ENCODE measurements at places on chromosomes 16 and 17.

GRCh38 chr17:2138318-2138717 is 83.4 kb downstream of the HIC1 start:
- no peak for DNase-seq

DNA sequence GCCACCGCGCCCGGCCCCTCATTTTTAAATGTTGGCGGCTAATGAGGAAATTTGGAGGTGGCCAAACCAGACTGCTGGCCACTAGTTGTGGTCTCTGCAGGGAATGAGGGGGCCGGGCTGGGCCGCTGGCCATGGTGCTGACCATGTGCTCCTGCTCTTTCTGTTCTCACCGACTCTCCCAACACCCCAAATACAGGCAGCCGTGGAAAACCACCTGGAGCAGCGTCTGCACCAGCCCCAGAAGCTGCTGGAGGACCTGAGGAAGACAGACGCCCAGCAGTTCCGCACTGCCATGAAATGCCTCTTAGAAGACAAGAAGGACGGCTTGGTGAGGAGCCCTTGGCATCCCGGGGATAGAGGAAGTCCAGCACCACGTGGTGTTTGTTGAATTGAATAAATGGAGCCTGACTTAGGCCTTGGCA is 21.3 kb downstream of the OTOA start:
- no peak for DNase-seq

DNA sequence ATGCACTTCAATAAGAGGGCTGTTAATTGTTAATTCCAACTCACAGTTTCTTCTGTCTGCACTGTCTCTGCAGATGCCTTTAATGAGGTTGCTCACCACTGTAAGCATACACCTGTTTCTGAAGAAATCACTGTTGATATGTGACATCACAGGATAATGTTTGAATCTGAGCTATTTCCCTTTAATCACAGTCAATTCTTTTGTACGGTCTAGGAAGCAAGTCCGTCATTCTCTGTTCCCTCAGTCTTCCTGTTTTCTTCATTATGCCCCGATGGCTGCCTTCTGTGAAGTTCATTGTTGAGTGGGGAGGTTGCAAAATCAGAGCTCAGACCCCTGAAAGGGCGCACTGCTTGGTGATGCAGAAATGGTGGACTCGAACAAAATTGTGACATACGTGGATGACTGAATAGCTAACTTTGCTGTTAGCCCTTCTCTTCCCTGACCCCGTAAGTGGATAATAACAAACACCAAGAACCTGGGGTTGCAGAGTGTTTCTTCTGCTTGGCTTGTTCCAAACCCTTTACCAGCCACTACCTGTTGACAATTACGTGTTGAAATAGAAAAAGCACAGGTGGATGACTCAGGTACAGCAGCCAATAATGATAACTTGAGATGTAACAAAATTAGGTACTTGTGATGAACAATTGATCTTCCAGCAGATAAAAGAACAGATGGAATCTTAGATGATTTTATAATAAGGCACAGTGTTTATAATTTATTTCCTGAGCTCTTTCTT is 71.9 kb upstream of the AXIN2 start:
- no peak for DNase-seq

- DNase-seq: no peak
Observed at GRCh38 chr17:73099511-73099910, 7.0 kb upstream of the SLC39A11 start.

GRCh38 chr17:27776882-27777624 is 23.3 kb downstream of the NOS2 start:
- DNase-seq: no peak

DNA sequence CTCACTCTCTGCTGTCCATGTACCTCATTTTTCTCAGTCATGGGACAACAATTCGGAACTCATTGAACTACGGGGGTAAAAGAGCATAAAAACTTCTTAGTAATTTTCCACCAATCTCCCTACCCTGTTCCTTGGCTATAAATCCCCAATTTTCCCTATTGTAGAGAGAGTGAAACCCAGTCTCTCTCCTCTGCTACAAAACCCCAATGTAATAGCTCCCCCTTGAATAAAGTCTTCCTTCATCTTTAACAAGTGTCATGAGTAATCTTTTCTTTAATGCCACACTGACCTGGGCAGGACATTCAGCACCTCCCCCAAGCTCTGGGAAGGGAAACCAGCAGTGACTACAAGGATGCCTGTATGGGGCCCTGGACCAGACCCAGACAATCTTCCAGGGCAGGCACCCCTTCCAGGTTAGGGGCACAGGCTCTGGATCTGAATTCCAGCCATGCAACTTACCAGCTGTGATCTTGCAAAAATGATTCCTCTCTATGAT is 10.2 kb upstream of the EIF1 start:
- DNase-seq: no peak

DNA sequence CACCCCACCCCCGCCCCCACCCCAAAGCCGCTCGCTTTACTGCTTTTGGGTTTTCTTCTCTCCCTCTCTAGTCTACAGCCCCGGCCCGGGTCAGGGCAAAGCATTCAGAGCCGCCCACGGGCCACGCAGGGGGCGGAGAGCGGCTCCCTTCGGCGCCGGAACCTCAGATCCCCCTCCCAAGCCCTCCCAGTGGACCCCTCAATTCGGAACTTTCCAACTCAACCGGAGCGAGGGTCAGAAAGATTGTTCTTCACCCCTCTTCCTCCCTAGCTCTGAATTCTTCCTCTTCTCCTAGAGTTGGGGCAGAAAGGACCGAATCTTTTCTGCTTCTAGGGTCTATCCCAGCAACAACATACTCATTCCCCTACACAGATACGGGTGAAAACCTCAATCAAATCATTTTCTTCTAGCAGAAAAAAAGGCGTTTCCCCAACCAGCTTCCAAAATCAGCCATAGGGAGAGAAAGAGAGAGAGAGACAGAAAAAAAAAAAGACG is 1.0 kb downstream of the HOXB2 start:
- DNase-seq: no peak

GRCh38 chr17:74070998-74071679 is 132.3 kb upstream of the RPL38 start:
- DNase-seq: no peak

DNA sequence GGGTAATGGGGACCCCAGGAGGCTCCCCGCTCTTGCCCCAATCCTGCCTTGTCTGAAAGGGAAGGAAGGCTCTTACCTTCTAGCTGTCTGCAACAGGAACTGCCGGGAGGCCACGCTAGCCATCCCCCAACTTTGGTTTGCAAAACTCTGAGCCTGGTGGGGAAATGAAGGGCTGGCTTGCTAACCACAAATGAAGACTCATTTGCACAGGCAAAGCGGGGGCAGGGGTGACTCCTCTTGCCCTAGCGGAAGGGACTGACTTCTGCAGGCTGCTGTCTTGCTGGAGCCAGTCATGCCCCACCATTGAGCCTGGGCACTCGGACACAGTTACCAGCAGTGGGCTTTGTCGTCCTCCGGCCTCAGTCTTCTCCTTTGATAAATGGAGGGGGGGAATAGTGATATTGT is 52.6 kb downstream of the PLCG2 start:
- no peak for DNase-seq

DNA sequence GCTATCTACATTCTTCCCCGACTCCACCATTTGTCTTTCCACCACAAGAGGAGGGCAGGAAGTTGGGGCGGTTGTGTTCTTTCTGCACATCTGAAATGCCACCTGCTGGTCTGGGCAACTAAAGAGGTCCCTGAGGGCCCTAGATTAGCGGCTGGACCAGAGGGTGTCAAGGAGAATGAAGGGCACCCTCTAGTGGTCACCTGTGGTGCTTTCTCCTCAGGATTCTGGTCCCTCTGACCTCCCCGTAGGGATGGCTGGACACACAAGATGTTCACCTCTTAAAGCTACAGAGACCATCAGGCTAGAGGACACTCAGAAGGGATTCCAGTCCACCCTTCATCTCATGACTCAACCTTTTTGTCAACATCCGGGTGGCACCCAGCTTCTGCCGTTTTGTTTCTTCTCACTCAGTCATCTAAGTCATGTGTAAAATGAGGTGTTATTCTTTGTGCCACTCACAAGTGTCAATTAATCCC is 2.9 kb upstream of the SCIMP start:
- peak; percentile 31 for DNase-seq

DNA sequence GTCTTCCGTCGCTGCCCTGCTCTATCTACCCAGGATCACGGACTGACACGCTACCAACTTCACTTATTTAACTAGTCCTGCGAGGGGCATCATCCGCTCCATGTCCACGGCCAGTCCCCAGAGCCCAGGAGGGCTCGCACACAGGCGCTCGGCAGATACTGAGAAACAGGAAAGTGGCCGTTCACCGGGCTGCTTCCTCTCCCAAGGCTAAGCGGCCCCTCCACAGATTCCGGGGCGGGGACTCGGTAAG is 388 bp downstream of the OXLD1 start:
- no peak for DNase-seq

DNA sequence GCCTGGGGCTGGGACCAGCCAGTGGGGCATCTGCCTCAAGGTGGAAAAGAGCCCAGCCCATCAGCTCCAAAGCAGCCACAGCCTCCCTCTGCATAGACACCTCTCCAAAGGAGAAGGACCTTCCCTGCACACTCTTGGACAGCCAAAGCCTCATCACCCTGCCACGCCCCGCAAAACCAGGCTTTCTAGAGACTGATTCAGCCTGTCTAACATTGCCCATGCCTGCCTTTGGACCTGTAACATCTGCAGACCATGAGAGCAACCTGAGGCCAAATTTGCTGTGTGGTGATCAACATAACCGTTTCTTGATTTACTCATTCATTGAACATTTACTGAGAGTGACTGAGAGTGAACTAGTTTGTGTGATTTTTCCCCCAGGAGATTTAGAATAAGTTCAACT is 219.7 kb upstream of the HSBP1 start:
- no peak for DNase-seq

DNA sequence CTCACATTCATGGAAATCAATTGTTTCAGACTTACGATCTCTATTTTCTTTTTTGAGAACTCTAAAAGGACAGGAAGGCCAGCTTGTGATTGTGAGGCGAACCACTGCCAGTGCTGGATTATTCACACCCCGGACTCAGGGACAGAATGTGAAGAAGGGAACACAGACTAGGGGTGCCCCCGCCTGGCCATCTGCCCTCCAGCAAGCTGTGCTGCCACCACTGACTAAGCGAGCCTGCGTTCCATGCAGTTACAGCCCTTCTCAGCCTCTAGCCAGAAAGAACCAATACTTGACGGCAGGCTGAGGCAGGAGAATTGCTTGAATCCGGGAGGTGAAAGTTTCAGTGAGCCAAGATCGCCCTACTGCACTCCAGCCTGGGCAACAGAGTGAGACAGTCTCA is 2.8 kb downstream of the HAGH start:
- no peak for DNase-seq

GRCh38 chr16:68257251-68257905 is 6.9 kb upstream of the SLC7A6 start:
- DNase-seq: no peak

DNA sequence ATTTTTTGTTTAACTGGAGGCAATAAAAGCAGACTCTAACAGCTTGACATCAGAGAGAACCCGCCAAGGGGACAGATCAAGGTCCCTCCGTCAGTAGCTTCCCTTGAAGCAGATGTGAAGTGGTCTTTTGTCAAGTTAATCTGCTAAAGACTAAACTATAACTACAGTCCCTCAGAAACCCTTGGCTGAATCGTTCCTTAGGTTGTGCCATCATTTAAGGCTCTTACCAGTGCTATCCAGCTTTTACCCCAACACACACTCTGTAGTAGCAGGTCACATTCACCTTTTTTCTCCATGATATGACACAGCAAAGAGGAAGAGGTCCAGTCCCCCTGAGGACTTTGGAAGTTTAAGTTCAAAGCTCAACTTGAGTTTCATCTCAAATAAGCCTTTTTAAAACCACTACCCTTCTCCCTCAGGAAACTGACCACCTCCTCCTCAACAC is 49.7 kb downstream of the ERN1 start:
- DNase-seq: no peak

DNA sequence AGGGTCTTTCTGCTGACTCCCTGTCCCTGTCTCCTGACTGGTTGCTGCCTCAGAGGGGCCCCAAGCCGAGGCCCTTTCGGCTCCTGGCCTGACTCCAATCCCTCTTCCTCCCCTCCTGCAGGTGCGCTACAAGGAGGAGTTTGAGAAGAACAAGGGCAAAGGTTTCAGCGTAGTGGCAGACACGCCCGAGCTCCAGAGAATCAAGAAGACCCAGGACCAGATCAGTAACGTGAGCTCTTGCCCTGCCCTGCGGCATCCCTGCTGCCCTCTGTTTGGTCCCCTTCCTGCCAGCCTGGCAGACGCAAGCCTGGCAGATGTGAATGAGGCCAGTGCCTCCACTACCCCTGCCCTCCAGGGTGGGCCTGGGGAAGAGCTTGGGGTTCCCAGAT is 27.1 kb upstream of the LASP1NB start:
- no peak for DNase-seq

- no peak for DNase-seq
Observed at GRCh38 chr16:58402796-58403195, 10.5 kb downstream of the GINS3 start.

GRCh38 chr16:85096921-85097320 is 15.4 kb downstream of the CIBAR2 start:
- no peak for DNase-seq

GRCh38 chr17:11935734-11936406 is 61.4 kb downstream of the ZNF18 start:
- DNase-seq: peak; percentile 43

- DNase-seq: no peak
Observed at GRCh38 chr16:86635176-86635876, 57.0 kb downstream of the FOXL1 start.

GRCh38 chr16:51035110-51035498 is 116.0 kb downstream of the SALL1 start:
- no peak for DNase-seq
